Left cardiac atrium (tissue), 4 donors: ENCODE measurements at places on chromosomes 6 and 20.

GRCh38 chr6:35745509-35745908 is 8.7 kb downstream of the ARMC12 start:
- no peak for DNase-seq

GRCh38 chr6:16690608-16691142 is 70.6 kb downstream of the ATXN1 start:
- DNase-seq = no peak

DNA sequence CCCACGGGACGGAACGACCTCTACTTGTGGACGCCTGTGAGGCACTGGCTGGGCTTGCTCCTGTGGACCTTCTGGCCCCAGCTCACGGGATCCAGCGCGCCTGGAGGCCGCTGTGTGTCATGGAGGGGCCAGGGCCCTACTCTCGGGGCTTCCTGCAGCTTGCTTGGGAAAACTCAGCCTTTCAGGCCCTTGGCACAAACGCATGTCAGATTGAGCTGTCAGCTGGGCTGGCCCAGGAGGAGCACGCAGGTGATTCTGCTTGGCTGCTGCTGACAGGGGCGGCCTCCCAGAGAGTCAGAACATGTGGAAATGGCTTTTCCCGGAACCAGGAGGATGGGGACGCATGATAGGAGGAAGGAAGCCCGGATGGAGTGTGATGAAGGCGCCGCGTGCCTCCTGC is 39.7 kb downstream of the TMEM181 start:
- DNase-seq = no peak

- no peak for DNase-seq
These were observed 98.7 kb downstream of the ANKRD60 start for GRCh38 chr20:58129721-58130151.

- no peak for DNase-seq
These were observed 15.0 kb downstream of the RBM39 start for GRCh38 chr20:35726842-35727711.

- DNase-seq = no peak
These were observed 38.3 kb upstream of the LTV1 start for GRCh38 chr6:143804835-143805239.

DNA sequence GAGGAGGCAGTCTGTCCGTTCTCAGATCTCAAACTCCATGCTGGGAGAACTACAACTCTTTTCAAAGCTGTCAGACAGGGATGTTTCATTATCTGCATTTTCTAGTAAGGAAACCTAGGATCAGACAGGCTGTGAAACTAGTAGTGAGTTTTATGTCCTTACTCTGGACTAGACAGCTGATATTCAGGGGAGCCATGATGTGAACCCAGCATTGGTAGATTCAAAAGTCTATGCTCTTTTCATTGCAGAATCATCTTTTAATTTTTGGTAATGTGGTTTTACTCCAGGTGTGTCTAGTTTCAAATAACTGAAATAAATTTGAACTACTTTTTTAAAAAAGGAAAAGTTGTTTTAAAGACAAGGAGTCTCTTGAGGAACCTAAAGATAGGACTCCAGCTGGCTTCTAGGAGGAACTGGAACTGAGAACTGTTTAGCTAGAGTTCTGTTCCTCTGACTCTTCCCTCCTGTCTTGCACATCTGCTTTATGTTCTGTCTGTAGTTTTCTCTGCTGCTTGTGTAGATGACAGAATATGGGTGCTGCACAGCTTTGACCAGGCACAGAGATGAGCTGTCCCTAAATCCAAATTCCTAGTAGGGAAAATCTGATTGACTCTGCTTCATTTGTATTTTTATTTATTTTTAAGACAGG is 27.8 kb upstream of the RNF144B start:
- no peak for DNase-seq

GRCh38 chr20:48844996-48845395 is 17.2 kb upstream of the PREX1 start:
- DNase-seq = no peak

- DNase-seq = no peak
These were observed 47.9 kb downstream of the HDDC2 start for GRCh38 chr6:125253881-125254280.

DNA sequence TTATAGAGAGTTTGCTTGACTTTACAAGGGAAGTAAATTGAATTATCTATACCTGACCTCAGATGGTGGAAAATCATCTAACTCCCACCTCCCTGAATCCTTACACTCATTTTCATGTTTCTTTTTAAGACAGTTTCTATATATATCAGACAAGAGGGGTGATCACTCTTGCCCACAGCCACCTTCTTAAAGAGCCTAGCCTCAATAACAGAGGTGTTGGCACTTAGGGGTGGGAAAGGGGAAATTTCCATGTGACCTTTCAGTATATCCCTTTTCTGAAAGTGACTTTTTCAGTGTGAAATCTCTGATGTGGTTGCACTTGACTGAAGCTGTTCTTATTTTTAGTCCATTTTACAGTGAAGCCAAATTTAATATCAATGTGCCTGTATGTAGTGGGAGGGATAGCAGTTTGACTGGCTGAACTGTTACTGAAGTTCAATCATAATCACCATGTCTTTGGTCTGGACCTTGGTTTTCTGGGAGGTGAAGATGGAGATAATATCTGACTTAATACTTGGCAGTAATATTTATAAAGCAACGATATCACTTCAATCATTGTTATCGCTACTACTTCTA is 141.3 kb downstream of the MAP3K7 start:
- DNase-seq = no peak

DNA sequence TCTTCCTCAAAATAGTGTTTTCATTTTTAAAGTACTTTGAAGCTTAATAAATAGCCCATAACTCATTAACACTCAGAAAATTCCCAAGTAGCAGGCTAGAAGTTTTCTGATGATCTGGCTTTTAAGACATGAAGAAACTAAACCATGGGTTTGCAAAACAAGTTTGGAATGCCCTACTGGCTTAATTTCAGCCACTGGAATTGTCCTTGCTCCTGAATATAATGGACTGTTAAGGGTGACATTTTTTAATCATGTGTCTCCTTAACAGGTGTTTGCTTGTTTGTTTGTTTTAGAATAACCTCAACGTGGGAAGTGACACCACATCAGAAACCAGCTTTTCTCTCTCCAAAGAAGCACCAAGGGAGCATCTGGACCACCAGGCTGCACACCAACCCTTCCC is 49.1 kb downstream of the ISM1 start:
- no peak for DNase-seq

DNA sequence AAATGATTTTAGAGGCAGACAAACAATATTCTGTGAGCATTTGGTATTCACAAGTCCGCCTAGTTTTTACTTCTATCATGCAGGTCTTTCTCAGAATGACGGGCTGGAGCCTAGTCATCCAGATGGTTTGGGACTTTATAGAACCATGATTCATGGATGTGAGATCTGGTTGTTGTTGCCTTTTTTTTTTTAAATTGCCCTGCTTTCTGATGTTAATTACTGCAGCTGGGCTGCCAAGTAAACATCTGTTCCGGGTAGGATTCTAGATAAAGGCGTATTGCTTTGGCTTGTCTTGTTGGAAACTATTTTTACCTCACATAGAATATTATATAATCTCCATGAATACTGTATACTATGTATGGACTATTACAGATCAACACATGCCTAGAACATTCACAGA is 58.1 kb downstream of the RNF217 start:
- no peak for DNase-seq

- DNase-seq = no peak
These were observed 265.9 kb upstream of the RIN2 start for GRCh38 chr20:19492116-19492515.

DNA sequence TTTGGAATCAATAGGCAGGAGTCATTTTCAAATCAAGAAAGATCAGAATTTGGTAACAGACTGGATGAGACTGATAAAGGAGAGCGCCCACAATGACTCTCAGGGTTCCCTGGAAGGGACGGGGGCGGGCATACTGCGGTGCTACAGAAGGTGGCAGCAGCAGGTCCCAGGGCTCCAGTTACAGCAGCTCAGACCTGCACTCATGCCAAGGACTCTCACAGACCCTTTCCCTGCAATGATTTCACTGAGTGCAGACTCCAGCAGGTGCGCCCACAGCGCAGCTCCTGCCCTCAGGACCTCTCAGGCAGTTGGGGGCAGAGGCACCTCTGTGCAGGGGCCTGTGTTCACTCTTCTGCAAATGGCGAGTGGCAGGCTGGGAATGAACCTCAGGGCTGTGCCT is 359.8 kb downstream of the ZFAND3 start:
- DNase-seq = no peak

GRCh38 chr20:1809611-1810510 is 85.3 kb upstream of the SIRPA start:
- no peak for DNase-seq

GRCh38 chr6:90890683-90891330 is 303.9 kb upstream of the MAP3K7 start:
- DNase-seq = no peak

GRCh38 chr6:110895907-110896608 is 21.5 kb downstream of the AMD1 start:
- DNase-seq = no peak

GRCh38 chr6:84280639-84281038 is 53.2 kb upstream of the CEP162 start:
- no peak for DNase-seq

- no peak for DNase-seq
These were observed 3.0 kb downstream of the ANKRD66 start for GRCh38 chr6:46749731-46750130.
